ENCODE measurements at places on chromosomes 13 and 19.
A peak's percentile ranks its signal among the peaks of the same experiment; 100 is the strongest.

DNA sequence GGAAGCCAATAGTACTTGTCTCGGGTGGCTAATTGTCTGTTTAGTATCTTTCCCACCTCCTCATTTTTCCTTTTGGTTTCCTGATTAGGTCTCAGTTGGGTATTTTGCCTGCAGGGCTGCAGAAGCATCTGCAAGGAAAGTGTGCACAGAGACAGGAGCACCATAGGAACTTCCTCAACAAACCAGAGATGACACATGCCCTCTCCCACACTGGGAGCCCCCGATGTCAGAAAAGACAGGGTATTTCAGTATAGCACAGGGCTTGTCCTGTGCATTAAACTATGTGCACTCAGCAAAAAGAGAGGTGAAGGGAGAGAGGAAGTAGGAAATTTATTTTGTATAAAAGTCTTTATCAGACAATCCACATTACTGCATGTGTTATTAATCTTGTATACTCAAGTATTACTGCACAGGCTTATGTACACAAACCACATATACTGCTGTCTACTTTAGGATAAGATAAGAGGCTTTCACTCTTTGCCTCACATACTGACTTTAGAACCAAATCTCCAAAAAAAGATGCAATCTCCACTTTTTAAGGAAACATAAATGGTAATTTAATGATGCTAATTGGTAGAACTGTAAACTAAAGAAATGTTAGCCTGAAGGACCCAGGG is 501.0 kb downstream of the FOXO1 start:
- no peak for DNase-seq

DNA sequence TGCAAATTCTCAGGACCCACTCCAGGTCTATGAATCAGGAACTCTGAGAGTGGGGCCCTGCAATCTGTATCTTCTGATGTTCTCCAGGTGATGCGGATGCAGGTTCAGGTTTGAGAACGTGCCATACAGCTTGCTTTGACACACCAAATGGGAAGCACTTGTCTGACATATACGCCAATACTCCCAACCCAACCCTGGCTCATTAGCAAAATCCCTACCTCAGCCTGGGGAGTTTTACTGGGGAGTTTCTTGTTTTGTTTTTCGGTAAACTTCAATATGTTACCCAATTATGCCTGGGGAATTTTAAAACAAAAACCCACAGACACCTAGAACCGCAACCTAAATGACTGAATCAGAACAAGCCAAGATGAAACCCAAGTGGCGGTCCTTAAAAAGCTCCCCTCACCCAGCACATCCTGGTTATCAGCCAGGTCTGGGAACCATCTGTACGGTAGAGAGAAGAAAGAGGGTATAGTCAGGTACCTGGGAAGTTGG is 41.2 kb downstream of the ABCC4 start:
- DNase-seq = no peak

DNA sequence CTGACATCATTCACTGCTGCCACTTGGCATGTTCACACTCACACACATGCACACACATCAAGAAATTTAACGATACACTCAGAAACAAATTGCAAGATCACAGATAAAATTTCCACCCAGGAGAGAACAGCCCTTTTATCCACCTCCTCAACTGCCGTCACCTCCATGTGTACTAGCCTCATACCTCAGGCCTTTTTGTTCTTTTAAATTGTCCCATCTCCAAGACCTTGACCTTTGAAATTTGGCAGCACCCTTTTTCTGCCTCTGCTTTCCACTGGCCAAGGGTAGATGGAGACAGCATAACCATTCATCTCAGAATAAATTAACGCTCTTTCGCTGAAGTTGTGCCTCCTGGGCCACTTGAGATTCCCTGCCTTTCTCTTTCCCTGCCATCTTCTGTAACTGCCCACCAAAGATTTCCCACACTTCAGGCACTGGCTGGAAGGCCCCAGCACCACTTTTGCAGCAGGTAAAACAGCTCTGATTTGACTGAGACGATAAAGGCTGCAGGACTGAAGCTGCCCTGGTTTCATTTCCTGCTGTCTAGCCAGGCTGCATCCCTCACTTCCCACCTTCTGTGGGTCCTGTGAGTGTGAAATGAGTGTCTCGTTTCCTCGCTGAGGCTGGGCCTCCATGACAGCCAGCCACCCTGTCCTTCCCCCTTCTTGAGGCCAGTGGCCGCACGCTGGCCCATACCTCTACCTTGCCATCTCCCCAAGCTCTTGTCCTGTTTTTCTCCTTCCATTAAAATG is 39.3 kb downstream of the MBNL2 start:
- no peak for DNase-seq

- no peak for DNase-seq
Observed at GRCh38 chr19:14114854-14115253, 2.7 kb downstream of the PRKACA start.

GRCh38 chr19:51055866-51056265 is 9.0 kb downstream of the KLK13 start:
- no peak for DNase-seq

- peak; percentile 87 for DNase-seq
Observed at GRCh38 chr13:84896128-84896527, 903.1 kb downstream of the SLITRK6 start.

GRCh38 chr13:113049981-113050380 is 55.6 kb upstream of the F7 start:
- no peak for DNase-seq

DNA sequence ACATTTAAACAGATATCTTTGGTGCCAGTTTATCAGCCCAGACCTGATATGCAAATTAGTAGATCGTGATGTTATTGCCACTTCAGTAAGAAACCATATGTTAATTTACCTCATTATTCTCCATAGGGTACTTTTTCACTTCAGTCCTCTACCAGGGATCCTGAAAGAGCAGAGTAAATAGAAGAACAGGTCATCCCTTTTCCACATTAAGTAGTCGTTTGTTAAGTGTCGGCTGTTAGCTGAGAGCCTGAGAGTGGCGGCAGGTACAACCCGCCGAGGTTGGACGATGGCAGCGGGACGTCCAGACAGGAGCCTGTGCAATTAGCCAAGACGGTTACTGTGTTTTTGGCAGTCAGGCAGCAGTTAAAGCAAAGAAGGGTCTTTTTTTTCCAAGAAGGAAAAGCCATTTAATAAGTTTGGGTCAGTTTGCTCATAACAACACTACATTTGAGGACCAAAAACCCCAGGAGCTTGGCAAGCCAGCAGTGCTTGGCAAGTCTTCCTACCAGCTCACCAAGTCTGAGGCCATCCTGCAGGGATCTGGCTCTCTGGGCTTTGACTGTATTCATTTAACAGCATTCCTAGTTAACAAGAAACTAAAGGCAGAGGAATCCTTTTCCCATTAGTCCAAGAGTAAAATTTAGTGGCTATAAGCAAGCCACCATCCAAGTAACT is 231.8 kb downstream of the SHISA2 start:
- no peak for DNase-seq

DNA sequence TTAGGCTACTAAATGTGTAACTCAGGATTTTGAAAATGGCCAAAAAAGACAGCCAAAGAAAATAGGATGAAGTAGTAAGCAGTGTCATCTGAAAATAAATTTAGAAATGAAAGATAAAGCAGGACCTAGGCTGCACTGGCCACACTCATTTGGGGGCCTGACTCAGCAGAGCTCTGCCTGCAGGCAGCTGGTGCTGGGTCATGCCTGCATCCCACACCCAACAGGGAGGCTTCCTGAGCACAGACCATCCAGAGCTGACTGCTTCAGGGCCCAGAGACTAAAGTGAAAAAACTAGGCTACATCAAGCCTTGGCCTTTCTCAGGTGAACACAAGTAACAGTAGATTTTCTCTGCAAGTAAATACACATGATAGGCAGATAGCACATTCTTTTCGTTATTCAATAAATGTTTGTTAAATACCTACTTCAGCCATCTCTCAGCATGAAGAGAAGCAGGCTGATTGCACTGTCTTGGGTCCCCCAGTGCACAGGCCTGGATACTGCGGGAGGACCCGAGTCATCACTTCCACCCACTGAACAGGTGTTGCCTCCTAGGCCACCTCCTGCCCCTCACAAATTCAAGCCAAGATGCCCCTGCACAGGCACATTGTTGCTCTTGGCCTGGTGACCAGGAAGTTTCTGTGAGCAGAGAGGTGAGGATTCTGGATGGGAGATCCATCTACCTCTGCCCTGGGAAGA is 284.0 kb downstream of the OXGR1 start:
- DNase-seq = no peak

- peak; percentile 51 for DNase-seq
Observed at GRCh38 chr13:87798536-87798935, 127.4 kb downstream of the SLITRK5 start.

DNA sequence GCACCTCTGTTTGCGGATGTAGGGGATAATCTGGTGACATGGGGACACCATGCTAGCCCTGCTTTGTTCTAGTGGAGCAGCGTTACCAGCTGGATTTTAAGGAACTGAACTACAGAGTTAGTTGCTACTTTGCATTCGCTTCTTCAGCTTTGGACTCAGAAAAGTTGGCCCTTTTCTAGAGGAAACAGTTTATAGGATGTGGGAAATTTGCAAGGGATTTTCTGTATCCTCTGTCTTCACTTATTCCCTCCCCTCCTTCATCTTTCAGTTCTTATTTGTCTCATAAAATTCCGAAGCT is 2.1 kb downstream of the GATAD2A start:
- no peak for DNase-seq

- DNase-seq = peak; percentile 42
Observed at GRCh38 chr19:50720921-50721381, 1.3 kb upstream of the SHANK1 start.

GRCh38 chr13:25300861-25301346 is 521 bp upstream of the NUP58 start:
- no peak for DNase-seq

- DNase-seq = no peak
Observed at GRCh38 chr19:11375143-11375948, 880 bp downstream of the SWSAP1 start.

- DNase-seq = no peak
Observed at GRCh38 chr13:48108106-48108505, 13.2 kb upstream of the MED4 start.

GRCh38 chr13:100403675-100404074 is 184.9 kb downstream of the GGACT start:
- no peak for DNase-seq

DNA sequence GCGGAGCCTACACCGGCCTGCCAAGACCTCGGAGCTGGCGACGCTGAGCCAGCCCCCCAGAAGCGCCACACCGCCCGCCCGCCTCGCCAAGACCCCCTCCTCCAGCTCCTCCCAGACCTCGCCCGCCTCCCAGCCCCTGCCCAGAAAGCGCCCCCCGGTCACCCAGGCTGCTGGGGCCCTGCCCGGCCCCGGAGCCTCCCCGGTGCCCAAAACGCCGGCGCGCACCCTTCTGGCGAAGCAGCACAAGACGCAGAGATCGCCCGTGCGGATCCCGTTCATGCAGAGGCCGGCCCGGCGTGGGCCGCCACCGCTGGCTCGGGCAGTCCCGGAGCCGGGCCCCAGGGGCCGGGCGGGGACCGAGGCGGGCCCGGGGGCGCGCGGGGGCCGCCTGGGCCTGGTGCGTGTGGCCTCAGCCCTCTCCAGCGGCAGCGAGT is 10.2 kb downstream of the C19orf25 start:
- peak; percentile 37 for DNase-seq

DNA sequence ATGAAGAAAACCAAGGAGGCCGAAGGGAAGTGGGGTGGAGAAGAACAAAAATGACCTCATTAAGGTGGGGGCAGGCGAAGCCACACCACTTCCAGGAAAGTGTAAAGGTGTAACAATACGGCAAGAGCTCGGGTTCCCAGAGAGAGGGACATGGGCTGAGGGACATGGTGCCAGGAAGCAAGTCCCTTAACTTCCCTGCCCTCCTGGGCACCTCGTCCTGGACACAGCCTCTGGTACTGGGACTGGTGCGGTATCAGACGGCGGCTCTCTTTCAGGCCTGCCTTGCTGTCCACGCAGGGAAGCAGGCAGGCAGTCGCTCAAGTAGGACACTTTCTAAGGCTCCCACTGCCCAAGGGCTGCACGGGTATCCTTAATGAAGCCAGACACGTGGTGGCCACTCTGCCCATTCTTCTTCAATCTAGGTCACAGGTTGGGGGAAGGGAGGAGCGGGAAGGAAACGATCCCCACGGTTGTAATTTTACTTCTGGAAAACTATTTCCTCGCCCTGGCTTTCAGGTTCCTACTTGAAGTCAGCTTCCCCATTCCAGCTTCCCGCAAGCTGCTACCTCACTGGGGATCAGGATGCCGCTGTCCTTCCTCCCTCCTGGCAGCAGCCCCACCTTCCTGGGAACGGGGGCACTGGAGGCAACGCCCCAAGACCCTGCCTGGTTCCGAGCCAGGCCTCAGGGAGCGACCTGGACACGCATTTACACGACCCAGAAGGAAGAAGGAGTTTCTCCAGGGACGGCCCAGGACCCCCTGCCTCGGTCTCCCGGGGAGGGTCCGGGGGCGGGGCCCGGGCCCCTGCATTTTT is 1.2 kb downstream of the AP3D1 start:
- peak; percentile 76 for DNase-seq

- DNase-seq = peak; percentile 77
Observed at GRCh38 chr13:23469951-23470421, 36.5 kb upstream of the SACS start.

DNA sequence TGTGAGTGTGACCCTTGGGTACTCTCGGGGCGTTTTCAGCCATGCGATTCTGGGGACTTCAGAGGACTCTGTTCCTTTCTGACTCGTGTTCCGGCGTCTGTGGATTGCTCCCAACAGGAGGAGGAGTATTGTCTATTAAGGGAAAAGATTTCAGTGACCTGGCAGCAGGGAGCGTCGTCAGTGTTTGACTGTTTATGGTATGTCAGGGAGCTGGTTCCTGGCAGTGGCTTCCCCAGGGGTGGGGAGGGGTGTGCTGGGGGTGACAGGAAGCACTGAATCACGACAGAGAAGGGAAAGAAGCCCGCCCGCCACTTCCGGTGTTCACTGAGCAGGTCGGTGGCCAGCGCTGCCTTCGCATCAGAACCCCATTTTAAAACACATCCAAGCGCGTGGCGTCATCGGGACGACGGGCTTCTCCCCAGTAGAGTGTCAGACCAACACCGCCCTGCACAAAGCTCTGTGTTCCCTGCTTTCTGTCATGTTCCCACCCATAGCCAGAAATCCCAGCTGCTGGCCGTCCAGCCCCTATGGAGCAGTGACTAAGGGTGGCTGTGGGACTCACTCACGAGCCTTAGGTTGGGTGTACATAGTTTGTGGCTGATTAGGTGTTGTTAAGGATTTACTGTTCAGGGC is 33.8 kb downstream of the COL4A2 start:
- no peak for DNase-seq

DNA sequence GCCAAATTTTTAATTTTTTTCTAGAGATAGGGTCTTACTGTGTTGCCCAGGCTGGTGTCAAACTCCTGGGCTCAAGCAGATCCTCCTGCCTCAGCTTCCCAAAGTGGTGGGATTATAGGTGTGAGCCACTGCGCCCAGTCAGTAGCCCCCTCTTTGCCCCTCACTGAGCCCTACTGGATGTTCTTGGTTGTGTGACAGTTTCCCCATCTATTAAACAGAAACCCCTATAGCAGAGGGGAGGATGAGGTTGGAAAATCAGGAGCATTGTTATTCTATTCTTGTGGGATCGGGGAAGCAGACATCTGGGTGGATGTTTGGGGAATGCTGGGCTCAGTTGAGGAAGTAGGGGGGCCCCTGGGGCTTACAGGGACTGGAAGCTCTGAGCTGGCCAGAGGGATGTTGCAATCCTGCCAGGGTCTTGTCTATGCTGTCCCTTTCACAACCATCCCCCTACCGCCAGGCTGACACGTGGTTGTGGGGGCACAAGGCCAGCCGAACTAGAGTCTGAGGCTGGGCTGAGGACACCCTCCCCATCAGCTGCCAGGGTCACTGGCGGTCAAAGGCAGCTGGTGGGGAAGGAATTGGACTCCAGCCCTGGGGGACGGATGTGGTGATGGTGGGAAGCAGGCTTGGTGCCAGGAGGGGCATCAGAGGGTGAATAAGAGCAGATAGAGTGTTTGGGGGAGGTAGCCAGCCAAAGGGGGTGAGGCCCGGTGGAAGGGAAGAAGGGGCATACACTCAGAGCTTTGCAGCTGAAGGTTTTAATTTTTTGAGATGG is 10.9 kb downstream of the APOC1 start:
- DNase-seq = peak; percentile 22
